Muscle of leg (tissue), 16 donors: ENCODE measurements at places on chromosomes 2 and 18. TPM values are rescaled to one million over a fixed set of nuclear protein-coding genes. Genes with fewer than 3 reads are reported as not detected.

Gene TMEM17
- 1.2 TPM for polyA plus RNA-seq

Gene IL36B
- not detected for polyA plus RNA-seq

Gene GBX2
- not detected for polyA plus RNA-seq

Gene ACP1
- polyA plus RNA-seq, result 103 TPM

Gene GPR39
- 0.88 TPM for polyA plus RNA-seq

Gene ATP5MC3
- polyA plus RNA-seq, result 277 TPM

Gene FAM110C
- polyA plus RNA-seq, result 0.72 TPM

GRCh38 chr2:235864733-235865515 is 303.3 kb downstream of the GBX2 start:
- no peak for DNase-seq

GRCh38 chr2:232637866-232638583 is 4.6 kb downstream of the EFHD1 start:
- peak; percentile 83 for DNase-seq

- DNase-seq, result no peak
Measured at GRCh38 chr2:81084101-81084500, 779.5 kb upstream of the LRRTM1 start.

DNA sequence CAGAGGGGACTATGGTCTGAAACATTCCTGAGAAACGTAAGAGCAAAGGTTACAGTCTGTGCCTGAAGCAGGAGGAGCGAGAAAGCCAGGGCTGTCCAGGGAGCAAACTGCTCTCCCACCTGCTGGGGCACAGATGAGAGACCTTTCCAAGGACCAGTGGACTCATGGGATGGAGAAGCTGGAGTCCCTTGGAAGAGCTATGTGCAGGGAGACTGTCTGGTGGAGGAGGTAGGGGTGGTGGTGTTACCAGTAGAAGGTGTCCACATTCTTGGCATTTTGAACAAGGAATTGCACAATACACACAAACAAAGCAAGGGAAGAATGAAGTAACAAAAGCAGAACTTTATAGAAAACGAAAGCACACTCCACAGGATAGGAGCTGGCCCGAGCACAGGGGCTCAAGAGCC is 97.9 kb upstream of the CYRIA start:
- no peak for DNase-seq

DNA sequence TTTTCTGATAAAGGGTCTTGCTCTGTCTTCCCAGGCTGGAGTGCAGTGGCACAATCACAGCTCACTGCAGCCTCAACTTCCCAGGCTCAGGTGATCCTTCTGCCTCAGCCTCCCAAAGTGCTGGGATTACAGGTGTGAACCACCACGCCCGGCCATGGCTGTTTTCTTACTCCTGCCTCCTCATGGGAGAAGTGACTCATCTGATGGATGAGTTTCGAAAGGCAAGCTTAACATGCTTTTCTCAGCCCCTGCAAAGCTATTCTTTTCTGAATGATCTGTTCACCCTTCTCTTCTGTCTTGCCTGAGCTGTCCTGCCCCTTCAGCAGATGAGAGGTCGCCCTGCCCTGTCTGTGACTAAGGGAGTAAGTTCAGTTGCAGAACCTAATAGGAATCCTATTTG is 929 bp upstream of the CREG2 start:
- no peak for DNase-seq

- DNase-seq, result no peak
Measured at GRCh38 chr2:66275984-66276383, 158.9 kb upstream of the MEIS1 start.

- DNase-seq, result peak; percentile 83
Measured at GRCh38 chr2:230870544-230871360, 6.0 kb downstream of the ITM2C start.

DNA sequence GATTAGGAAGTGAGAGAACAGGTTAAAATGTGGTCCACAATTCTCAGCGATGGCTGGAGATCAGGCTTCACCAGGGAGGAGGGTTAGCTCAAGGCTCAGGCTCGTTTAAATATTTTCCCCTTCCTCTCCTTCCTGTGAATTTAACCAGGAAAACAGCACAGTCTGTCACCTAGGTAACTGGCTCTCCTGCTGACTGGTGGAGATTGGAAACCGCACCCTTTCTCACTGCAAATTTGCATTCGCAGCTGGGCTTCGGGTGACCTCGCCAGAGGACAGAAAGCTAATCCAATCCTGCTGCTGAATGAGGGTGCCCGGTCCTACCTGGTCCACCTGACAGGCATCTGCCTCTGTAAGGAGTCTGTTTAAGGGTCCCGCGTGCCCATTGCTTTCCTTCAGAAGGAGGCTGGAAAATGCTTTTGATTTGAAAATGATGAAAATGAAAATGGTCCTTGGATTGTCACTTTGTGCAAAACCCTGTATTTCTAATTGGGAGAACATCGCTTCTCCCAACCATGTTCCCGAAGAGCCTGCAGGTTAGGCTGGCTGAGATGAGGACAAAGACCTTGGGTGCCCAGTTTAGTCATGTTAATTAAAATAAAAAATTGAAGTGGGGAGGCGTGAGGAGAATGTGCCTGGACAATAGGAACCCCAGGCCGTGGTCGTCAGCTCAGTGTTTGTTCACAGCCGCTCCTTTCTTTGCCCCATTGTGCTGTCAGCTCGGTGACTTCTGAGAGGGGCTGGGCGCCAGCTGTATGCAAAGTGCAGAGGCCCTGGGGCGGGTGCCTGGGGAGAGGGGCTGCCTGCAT is 43.4 kb upstream of the MTCL1 start:
- DNase-seq, result peak; percentile 61

DNA sequence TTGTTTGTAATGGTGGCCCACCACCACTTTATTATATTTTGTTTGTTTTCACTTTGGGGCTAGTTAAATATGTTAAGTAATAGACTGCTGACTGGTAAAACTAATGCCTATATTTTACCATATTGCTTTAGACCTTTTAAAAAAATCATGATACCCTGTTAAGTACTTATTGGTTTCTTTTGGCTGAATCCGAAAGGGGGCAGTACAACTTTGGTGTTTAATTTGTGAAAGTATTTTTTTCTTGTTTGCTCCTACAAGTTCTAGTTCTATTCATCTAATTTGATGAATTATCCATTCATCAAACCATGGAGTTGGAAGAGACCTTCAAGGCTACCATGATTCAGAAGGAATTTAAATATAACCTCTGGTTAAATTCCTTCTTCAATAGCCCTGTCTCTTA is 147.0 kb downstream of the MBD5 start:
- no peak for DNase-seq

DNA sequence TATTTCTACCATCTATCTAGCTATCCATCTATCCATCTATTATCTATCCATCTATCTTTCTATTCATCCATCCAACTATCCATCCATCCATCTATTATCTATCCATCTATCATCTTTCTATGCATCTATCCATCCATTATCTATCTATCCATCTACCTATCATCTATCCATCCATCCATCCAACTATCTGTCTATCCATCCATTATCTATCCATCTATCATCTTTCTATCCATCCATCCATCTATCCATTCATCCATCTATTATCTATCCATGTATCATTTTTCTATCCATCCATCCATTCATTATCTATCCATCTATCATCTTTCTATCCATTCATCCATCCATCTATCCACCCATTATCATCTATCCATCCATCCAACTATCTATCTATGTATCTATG is 24.6 kb upstream of the ZNF407 start:
- DNase-seq, result no peak

DNA sequence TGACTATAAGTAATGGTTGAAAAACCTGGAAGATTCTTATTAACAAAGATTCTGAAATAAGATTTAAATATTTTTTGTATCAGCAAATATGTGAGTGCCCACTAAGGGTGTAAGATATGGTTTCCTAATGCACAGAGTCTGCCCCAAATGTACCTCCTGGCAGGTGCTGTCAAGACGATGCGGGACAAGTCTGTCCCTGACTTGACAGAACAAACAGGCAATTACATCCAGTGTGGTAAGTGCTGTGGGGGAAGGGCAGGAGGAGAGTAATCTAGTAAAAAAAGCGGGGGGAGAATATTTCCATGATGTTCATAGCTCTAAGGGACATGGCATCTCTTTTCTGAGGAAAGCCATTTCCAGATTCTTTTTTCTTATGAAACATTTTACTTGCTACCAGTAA is 127.5 kb downstream of the COL4A4 start:
- DNase-seq, result no peak
